NCI-H1436 treated with DMSO at 0.1 percent for 48 hours (cell line): ENCODE measurements at places on chromosomes 2 and 18.

DNA sequence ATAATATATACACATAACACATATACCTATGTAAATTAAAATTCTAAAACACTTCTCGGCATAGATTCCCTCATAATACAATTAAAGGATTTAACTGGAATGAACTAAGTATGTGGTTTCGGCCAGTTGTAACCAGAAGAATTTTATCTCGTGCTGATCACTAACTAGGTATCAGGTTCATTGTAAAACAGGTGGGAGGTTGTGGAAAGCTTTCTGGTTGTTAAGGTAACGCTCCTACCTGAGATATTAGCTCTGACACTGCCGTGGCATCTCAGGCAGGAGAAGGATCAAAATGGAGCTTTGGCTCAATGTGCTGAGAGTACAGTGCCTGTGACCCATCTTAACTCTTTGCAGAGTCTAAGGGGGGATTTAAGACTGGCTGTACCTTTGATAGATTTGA is 42.5 kb downstream of the SLC9A2 start:
- DNase-seq = no peak

- no peak for DNase-seq
Measured at GRCh38 chr2:165886487-165887146, 67.0 kb downstream of the TTC21B start.

GRCh38 chr2:579961-580360 is 97.2 kb downstream of the TMEM18 start:
- DNase-seq = no peak

DNA sequence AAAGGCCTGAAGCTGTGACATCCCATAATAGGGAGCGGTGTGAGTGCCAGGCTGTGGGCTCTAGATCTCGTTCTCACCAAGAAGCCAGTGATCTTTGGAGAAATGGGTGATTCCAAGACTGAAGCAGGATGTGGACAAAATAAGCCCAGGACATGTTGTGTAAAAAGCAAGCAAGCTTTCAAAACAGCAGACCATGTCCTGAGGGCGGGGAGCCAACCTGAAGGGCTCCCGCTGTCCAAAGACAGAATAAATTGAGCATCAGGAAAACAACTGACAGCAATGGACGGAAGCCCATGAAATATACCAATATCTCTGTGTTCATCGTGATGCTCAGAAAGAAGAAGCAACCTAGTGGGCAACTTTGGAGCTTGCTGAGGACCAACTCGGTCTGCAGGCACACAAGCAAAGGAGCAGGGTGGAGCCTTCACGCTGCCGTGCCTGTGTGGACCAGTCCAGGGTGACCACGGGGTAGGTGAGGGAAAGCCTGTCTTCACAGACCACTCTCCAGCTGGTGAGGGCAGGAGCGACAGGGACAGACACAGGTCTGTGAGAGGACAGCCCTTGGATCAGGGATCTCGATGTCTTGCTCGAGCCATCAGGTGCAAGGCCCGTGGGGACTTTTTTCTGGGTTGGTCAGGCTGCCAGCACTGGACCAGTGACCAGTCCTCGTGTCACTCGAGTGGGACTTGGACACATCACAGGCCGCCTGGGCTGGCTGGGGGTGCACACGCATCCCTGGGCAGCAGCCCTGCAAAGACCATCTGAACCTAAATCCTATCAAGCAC is 21.5 kb downstream of the MTERF4 start:
- DNase-seq = no peak

- DNase-seq = no peak
Measured at GRCh38 chr2:53058526-53058925, 709.1 kb upstream of the CHAC2 start.
